K562 (cell line): ENCODE measurements at places on chromosomes 2 and 18.
A peak's percentile ranks its signal among the peaks of the same experiment; 100 is the strongest.

DNA sequence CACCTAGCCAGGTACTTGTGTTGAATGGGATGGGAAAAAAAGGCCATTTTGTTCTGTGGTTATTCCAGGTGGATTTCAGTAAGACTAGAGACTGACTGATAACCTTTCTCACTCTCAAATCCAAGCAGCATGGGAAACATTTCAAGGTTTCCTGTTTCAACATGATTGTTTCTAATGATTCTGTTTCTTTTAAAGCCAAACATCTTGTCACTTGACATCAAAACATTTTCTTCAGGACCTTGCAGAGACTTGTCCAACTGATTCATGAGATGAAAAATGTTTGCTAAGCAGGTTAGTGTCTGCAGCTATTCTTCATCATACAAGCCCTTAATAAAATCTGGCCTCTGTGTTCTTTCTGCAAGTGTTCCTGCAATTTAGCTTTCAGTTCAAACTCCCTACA lies 456.5 kb upstream of the CWC22 start:
- no peak for DNase-seq

GRCh38 chr2:45653122-45653913 lies 1.8 kb downstream of the PRKCE start:
- no peak for DNase-seq

DNA sequence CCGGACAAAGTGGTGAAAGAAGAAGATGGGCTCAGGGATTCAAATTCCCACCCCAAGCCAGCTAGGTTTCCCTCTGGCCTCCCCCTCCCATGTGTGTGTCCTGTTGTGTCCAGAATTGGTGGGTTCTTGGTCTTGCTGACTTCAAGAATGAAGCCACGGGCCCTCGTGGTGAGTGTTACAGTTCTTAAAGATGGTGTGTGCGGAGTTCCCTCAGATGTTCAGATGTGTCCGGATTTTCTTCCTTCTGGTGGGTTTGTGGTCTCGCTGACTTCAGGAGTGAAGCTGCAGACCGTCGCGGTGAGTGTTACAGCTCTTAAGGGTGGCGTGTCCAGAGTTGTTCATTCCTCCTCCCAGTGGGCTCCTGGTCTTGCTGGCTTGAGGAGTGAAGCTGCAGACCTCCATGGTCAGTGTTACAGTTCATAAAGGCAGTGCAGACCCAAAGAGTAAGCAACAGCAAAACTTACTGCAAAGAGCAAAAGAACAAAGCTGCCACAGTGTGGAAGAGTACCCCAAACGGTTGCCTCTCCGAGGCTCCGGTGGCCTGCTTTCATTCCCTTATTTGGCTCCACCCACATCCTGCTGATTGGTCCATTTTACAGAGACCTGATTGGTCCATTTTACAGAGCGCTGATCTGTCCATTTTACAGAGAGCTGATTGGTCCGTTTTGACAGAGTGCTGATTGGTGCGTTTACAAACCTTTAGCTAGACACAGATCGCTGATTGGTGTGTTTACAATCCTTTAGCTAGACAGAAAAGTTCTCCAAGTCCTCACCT lies 37.7 kb upstream of the KLF11 start:
- DNase-seq: no peak

DNA sequence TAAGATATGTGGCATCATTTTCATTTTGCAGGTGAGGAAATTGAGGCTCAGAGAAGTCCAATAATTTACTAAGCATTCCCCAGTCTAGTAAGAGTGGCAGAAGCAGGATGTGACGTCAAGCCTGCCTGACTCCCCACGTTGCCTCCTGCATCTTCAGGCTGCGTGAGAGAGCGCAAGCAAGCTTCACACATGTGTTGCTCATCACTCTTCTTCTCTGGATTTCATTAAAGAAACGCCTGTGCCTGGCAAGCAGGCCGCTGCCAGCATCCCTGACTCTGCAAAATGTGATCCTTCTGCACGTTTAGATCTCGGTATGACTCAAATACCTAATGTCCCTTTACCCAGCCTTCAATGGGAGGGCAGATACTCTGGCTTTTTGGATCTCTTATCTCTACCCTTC lies 96.8 kb downstream of the PRKCE start:
- DNase-seq: no peak

GRCh38 chr2:144468823-144469595 lies 50.9 kb downstream of the ZEB2 start:
- DNase-seq: no peak

DNA sequence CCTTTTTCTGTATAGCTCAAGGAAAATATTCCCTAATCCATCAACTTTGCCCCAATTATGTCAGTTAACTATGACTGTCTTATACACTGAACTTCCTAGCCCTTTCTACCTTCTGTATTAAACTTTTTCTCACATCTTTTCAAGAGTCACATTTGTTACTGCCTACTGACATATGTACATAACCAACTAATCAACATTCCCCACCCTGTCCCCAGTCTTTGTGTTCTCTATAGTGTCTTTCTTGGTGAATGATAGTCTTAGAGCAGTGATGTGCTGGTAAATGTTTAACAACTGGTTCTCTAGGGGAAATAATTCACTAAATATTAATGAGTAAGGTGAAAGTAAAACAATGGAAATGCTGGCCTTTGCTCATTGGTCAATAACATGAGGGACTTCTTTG lies 61.6 kb upstream of the PIK3C3 start:
- no peak for DNase-seq

DNA sequence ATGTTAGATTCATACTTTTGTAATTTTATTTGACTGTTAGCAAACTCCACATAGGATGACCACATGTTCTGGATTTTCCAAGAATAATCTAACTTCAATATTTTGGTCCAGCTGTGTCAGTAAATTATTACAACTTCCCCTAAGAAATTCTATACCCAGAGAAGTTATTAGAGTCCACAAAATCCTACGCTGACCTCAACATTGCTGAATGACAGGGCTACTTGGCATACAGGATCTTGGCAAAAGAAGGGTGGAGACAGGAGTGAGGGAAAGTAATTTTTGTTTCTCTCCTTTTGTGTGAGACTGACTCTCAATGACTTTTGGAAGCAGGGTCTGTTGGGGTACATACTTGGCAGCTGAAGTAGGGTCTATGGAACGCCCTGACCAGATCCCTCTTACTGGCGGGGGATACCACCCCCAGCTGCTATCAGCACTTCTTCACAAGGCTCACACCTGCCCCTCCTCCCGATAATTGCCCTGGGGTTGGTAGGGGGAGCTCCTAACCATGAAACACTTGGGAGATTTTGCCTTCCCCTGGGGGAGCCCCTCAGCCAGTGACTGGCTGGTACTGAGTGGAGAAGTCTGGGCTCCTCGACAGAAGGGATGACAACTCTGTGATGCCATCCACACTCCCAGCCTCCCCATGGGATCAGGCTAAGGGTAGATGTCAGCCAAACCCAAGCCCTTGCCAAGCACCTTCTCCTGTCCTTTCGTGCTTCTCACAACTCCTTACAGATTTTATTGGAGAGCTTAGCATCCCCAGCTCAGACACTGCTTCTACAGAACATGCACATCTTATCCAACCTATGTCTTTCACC lies 110.6 kb upstream of the FHL2 start:
- no peak for DNase-seq

GRCh38 chr2:60693551-60693950 lies 62.5 kb upstream of the PAPOLG start:
- no peak for DNase-seq

GRCh38 chr2:43105586-43106558 lies 120.5 kb downstream of the ZFP36L2 start:
- peak; percentile 80 for DNase-seq

- DNase-seq: no peak
Observed at GRCh38 chr2:143581134-143581533, 451.9 kb downstream of the ARHGAP15 start.

DNA sequence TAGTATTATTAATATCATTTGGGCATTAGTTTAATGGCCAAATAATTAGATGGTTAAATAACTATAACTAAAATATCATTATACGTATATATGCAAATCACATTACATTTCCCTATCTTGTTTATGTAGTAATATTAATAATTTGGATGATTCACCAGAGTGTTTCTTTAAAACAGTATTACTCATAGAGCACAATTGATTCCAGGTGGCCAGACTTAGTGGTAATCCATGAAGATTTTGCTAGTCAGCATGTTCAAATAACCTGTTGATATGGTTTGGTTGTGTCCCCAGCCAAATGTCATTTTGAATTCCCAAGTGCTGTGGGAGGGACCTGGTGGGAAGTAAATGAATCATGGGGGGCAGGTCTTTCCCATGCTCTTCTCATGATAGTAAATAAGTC lies 782.3 kb downstream of the LRP1B start:
- no peak for DNase-seq

DNA sequence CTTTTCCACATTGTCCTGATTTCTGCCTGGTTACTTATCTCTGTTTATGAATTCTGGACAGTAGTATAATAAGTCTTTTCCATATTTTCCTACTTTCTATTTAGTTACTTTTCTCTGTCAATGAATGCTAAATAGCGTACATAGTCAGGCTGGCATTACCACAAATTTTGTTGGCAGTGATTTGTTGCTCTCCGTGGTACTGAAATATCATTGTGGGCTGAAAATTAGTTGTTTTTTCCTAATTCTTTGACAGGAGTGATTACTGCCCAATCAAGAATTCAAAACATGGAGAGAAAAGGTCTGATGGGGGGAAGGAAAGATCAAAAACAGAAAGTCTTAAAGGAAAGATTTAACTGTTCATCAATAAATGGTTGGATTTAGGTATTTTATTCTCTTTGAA lies 7.7 kb upstream of the GALNT13 start:
- no peak for DNase-seq

DNA sequence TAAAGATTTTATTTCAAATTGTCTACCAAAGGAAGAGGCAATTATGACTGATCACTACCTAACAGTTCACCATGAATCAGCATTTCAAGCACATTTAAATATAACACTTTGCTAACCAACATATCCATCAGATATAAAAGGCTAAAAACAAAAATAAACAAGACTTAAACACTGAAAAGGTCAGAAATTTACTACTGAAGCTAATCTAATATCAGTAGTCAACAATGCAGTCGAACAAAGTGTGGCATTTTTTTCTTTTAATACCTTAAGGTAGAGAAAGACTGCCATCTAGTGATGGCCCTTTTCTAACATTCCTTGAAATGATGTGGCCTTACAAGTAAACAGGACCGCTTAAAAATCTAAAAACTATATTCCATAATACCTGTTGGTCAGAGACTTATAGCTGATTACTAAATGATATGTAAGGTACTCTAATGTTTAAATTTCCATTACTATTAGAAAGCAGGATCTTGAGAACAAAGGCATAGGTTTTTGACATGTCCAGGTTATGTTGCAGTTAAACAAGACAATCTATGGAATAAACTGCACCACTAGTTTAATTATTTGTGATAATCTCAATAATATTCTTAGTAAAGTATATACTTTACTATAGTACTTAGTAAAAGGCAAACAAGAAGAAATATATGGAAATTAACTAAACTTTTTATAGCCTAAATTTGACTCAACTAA lies 80.0 kb downstream of the EXOC6B start:
- peak; percentile 76 for DNase-seq

DNA sequence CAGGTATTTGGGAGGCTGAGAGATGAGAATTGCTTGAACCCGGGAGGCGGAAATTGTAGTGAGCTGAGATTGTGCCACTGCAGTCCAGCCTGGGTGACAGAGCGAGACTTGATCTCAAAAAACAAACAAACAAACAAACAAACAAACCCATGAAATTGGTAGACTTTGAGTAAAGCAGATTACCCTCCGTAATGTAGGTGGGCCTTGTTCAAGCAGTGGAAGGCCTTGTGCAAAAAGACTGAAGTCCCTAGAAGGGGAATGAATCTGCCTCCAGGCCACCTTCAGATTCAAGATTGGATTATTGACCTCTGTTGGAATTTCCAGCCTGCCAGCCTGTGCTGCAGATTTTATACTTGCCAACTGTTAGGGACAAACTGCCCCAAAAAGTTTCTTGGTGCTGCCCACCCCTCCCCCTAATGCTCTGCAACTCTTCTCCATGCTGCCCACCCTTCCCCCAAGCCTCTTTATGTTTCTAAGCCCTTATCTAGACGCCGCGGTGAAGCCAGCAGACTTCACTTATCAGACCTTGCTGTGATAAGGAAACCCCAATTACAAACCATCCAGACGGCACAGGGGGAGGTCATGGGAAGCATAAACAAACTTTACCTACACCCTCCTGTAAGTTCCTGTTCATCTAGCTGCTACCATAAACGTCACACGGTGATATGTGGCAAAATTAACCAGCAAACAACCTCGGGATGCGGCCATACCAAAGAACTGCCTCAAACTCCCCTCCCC lies 17.0 kb downstream of the CYP27A1 start:
- DNase-seq: no peak

- DNase-seq: no peak
Observed at GRCh38 chr2:205685314-205686055, 3.2 kb downstream of the NRP2 start.

- DNase-seq: peak; percentile 33
Observed at GRCh38 chr2:84904717-84905174, 710 bp upstream of the TMSB10 start.

DNA sequence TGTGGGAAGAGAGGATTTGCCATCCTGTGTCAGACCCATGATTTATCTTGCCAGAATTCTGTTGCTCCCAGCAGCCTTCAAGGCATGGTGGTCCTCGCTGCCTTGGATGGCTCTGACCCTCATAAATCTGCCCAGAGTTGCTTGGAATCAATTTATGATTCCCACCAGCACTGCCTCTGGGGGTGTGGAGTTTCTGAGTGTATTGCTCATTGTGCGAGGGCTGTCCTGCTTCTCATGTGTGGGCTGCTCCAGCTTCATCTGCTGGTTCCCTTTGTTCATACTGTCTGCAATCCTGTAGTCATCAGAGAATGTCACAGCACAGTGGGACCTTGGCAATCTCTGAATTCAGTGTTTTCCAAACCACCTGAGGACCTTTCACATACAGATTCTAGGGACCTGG lies 139.8 kb downstream of the CLIP4 start:
- no peak for DNase-seq

DNA sequence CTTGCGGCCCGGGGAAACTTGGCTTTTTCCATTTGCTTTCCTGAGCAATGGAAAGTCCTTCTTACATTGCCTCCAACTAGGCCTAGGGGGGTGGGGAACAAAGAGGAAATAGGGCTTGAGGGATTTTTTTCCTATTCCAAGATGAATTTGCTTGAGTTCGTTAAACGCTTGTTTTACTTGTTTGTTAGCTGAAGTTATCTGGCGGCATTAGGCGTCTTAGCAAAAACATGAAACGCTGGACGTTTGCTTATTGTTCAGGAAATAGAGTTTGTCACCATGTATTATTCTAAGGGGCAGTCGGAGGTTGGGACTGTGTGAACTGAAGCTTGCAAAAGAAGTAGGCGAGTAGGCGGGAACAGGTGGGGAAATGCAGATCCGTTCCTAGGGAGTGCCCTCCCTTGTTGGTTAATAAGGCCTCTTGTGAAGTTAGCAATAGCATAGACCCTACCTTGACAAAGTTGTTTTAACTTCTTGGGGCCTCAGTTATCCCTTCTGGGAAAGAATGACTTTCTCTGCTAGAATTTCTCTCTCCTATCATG lies 1.9 kb downstream of the CABLES1 start:
- DNase-seq: no peak

GRCh38 chr2:1811258-1811970 lies 67.1 kb upstream of the PXDN start:
- DNase-seq: no peak

GRCh38 chr18:10252952-10253705 lies 201.3 kb upstream of the APCDD1 start:
- DNase-seq: no peak
